ENCODE measurements at places on chromosomes 3 and 15. TPM values are rescaled to one million over a fixed set of nuclear protein-coding genes. Genes with fewer than 3 reads are reported as not detected.

Gene TRH
- not detected for total RNA-seq

Gene GOLGA6D
- total RNA-seq, result not detected

Gene GCSAM
- 0.48 TPM for total RNA-seq

Gene PROS1
- total RNA-seq, result 9.6 TPM

Gene ATP8B4
- total RNA-seq, result 0.24 TPM

Gene MESP2
- total RNA-seq, result 0.48 TPM

Gene P2RY12
- total RNA-seq, result not detected

Gene KNG1
- not detected for total RNA-seq

Gene ZNF385D
- total RNA-seq, result not detected

Gene PCOLCE2
- total RNA-seq, result 1.1 TPM

Gene SLC22A14
- under 0.01 TPM for total RNA-seq

Gene EPHB3
- total RNA-seq, result 26.3 TPM

Gene SECISBP2L
- 12.8 TPM for total RNA-seq

Gene GATM
- total RNA-seq, result 2.6 TPM

Gene P3H2
- total RNA-seq, result 9.0 TPM

Gene POPDC2
- total RNA-seq, result not detected

Gene EBLN2
- total RNA-seq, result 2.7 TPM

Gene SPSB4
- under 0.01 TPM for total RNA-seq

Gene EHHADH
- total RNA-seq, result 2.8 TPM

Gene LRRN1
- 0.72 TPM for total RNA-seq

Gene CPNE9
- total RNA-seq, result not detected

Gene RETNLB
- total RNA-seq, result not detected

Gene KIF15
- 2.4 TPM for total RNA-seq

Gene OTOL1
- total RNA-seq, result not detected

Gene TMEM40
- 21.4 TPM for total RNA-seq

Gene MYZAP
- total RNA-seq, result 1.3 TPM

Gene GABRB3
- 2.6 TPM for total RNA-seq

Gene AGTR1
- total RNA-seq, result not detected

Gene HESX1
- not detected for total RNA-seq

Gene POTEB
- total RNA-seq, result not detected

Gene PLCH1
- total RNA-seq, result under 0.01 TPM

Gene SERPINI2
- not detected for total RNA-seq

Gene CHRM5
- total RNA-seq, result not detected

Gene CDHR4
- total RNA-seq, result not detected

Gene GNB5
- total RNA-seq, result 46.9 TPM

Gene SNTN
- not detected for total RNA-seq

Gene MYO1E
- 101 TPM for total RNA-seq

Gene KCNMB3
- total RNA-seq, result 0.21 TPM

Gene KLHL6
- not detected for total RNA-seq

Gene RLBP1
- 0.96 TPM for total RNA-seq

Gene FAM174B
- total RNA-seq, result 0.64 TPM

Gene ZPLD1
- total RNA-seq, result 1.7 TPM

Gene GRIP2
- total RNA-seq, result not detected

Gene REC114
- total RNA-seq, result not detected

Gene SERINC4
- total RNA-seq, result not detected

Gene ATR
- total RNA-seq, result 25.2 TPM

Gene THPO
- total RNA-seq, result not detected

Gene OR5K2
- total RNA-seq, result not detected

Gene THAP10
- total RNA-seq, result 0.64 TPM

Gene PXYLP1
- total RNA-seq, result 8.7 TPM

Gene TMEM202
- total RNA-seq, result not detected

Gene GP9
- not detected for total RNA-seq

Gene CA12
- 122 TPM for total RNA-seq

Gene MUC4
- total RNA-seq, result 0.72 TPM
